ENCODE measurements at places on chromosomes 11 and 22. TPM values are rescaled to one million over a fixed set of nuclear protein-coding genes. Genes with fewer than 3 reads are reported as not detected.

The OR10A2 gene
- polyA plus RNA-seq: not detected

The MFRP gene
- not detected for polyA plus RNA-seq

The TYR gene
- not detected for polyA plus RNA-seq

The TRIM49D1 gene
- not detected for polyA plus RNA-seq

The B3GAT1 gene
- polyA plus RNA-seq: not detected

DNA sequence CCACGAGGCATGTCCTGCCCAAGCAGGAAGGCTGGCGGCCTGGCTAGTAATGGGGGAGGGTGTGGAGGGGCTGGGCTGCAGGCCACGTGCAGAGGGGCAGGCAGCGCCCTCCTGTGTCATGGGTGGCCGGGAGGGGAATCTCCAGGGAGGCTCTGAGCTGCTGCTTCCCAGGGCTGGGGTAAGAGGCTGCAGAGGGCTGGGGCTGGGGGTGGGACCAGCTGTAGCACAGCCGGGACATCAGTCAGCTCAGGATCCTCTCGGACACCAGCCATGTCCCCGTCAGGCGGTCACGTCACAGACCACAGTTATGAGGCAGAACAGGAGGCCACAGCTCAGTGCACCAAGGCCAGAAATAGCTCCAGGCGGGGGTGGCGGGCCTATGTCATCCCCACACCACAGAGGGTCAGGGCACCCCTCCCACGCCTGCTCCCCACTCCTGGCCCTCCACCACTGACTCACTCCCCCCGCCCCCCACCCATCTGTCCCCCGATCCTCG lies 21.1 kb downstream of the RTN4R start:
- H3K27ac ChIP-seq: no peak overlapping the region
- peaks cover 52% of the 10 kb centered on the region for H3K4me1 ChIP-seq
- no peaks in the 10 kb centered on the region for H3K27me3 ChIP-seq
- peak overlapping the region; percentile 24 for H3K4me3 ChIP-seq
- H3K36me3 ChIP-seq: no peaks in the 10 kb centered on the region
- no peak for DNase-seq

- H3K4me3 ChIP-seq: no peak overlapping the region
- peaks cover 4% of the 10 kb centered on the region for H3K27me3 ChIP-seq
- H3K27ac ChIP-seq: no peak overlapping the region
- no peaks in the 10 kb centered on the region for H3K4me1 ChIP-seq
- no peaks in the 10 kb centered on the region for H3K36me3 ChIP-seq
- DNase-seq: no peak
Measured at GRCh38 chr11:5285703-5286340, 15.9 kb downstream of the OR51B4 start.

GRCh38 chr11:108518581-108518980 lies 20.4 kb upstream of the POGLUT3 start:
- H3K4me1 ChIP-seq: no peaks in the 10 kb centered on the region
- no peak overlapping the region for H3K4me3 ChIP-seq
- H3K27me3 ChIP-seq: peaks cover 6% of the 10 kb centered on the region
- no peak for DNase-seq
- H3K36me3 ChIP-seq: no peaks in the 10 kb centered on the region

DNA sequence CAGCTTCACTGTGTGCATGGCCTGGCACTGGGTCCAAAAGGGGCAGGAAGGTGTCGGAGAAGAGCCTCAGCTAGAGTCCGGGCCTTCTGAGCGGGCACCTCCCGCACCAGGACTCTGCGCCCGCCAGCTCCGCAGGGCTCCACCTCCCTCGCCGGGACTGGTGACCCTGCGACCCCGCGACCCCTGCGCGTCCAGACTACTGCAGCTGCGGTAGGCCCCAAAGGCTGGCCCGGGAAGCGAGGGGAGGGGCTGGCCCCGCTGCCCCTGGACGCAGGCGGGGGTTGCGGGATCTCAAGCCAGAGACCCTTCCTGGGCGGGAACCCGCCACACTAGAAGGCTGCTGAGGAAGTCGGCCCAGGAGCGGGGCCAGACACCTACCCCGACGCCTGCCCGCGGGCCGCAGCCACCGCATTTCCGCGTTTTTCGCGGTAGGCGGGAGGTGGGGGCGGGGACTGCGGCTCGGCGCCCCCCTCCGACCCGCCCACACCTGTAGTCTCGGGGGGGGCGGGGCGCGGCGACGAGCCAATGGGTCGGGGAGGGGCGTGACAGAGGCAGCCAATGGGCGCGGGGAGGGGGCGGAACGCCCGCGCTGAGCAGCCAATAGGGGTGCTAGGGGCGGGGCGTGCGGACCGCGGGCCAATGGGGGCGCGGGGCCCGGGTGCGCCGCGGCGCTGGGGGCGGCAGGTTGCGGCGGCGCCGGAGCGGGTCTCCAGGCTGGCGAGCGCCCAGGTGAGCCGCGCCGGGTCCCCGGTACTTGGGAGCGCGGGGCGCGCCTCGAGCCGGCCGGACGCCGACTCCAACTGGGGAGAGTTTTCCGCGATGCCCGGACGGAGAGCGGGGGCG lies at the start of the genes LMNTD2 and RASSF7:
Gene LMNTD2 (minus strand): TSS at position 434 of the 843 bp plus-strand sequence. CDS start 22 bp downstream, at position 412.
Gene RASSF7 (plus strand): TSS at position 666 of the 843 bp plus-strand sequence. CDS start 799 bp downstream, outside the sequence.
- H3K27me3 ChIP-seq: no peaks in the 10 kb centered on the region
- no peaks in the 10 kb centered on the region for H3K36me3 ChIP-seq
- peaks cover 13% of the 10 kb centered on the region for H3K4me1 ChIP-seq
- DNase-seq: peak; percentile 93
- peak within 1 kb of the TSS; percentile 85 for H3K4me3 ChIP-seq

DNA sequence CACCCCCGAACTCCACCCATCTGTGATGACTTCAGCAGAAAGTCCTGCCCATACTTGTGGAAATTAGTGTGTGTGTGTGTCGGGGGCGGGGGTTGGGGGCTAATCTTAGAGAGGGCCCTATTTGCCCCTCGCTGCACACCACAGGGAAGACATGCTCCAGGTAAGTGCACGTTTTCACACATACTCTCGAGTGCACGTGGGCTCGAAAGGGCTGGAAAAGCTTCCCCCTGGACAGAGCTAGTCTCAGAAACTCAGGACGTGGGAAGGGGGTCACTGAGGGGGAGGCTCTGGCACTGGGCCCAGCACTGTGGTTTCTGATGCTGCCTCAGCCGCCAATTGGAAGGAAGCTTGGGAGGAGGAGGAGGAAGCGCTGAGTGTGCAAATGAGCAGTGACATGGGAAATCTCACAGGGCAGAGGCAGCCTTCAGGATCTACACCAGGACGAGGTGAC lies 40.7 kb upstream of the CD82 start:
- H3K4me3 ChIP-seq: no peak overlapping the region
- no peak for DNase-seq
- H3K27ac ChIP-seq: peak overlapping the region; percentile 90

DNA sequence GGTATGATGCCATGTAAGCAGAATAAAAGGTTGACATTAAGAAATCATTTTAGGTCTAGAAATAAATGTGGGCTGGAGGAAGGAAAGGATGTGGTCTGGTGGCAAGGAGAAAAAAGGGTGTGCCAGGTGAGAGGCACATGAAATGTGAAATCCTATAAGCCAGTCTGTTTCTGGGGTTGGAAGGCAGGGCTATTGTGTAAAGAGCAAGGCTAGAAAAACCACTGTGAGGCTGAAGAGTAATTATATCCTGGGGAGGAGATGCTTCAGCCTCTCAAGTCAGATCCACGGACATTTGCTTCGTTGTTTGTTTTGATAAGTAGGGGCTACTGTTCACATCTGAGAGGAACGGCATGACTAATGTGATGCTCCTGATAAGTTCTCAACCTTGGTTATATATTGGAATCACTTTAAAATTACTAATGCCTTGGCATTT lies 77.5 kb upstream of the CTSC start:
- peaks cover 14% of the 10 kb centered on the region for H3K4me1 ChIP-seq
- no peaks in the 10 kb centered on the region for H3K36me3 ChIP-seq

GRCh38 chr11:20566591-20567434 lies 32.6 kb upstream of the SLC6A5 start:
- no peak overlapping the region for H3K27ac ChIP-seq
- H3K27me3 ChIP-seq: peaks cover 18% of the 10 kb centered on the region
- no peak for DNase-seq
- H3K36me3 ChIP-seq: peaks cover 10% of the 10 kb centered on the region

DNA sequence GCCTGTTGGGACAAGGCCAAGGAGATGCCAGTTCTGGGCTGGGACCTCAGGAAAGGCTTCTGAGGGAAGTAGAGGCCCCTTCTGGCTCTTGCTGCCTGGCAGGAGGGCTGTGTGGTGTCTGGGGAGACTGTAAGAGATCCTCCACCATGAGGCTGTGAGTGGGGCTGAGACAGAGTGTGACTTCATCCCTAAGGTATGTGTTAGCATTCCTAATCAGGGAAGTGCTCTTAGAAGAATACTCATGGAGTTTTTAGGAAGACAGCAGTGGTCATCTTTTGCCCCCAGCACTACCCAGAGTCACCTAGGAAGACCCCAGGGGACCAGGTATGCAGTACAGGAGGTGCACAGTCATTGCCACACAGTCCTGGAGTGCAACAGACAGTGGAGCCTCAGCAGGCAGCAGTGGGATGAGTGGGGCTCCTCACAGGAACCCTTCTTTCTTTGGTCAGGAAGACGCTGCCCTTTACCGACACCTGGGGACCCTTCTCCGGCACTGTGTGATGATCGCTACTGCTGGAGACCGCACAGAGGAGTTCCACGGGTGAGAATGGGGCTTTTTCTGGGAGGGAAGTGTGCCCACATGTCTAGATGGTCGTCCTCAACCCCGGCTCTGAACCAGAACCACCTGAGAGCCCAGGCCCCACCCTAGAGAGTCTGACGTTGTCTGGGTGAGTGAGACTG lies 2.8 kb downstream of the RIC8A start:
- H3K4me3 ChIP-seq: peak overlapping the region; percentile 82
- no peak for DNase-seq
- H3K27me3 ChIP-seq: no peaks in the 10 kb centered on the region
- peak overlapping the region; percentile 42 for H3K27ac ChIP-seq
- peaks cover 17% of the 10 kb centered on the region for H3K36me3 ChIP-seq

DNA sequence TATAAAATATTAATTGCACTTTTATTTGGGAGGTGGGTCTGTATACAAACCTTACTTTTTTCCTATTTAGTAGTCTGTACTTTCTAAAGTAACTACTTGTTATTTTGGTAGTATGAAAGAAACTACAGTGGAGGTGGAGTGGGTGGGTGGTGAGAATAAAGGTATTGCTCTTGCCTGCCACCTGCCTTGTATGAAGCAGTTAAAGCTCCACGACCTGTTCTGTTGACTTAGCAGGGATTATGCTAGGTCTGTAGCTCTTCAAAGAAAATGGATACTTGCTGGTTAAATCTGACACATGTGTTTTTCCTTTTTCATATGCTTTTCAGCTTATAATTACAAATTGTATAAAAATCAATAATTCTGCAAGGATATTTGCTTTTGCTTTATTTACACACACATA lies 111.9 kb downstream of the EHF start:
- H3K4me3 ChIP-seq: no peak overlapping the region
- H3K36me3 ChIP-seq: no peaks in the 10 kb centered on the region
- no peaks in the 10 kb centered on the region for H3K4me1 ChIP-seq
- peaks cover 33% of the 10 kb centered on the region for H3K27me3 ChIP-seq
- no peak overlapping the region for H3K27ac ChIP-seq

DNA sequence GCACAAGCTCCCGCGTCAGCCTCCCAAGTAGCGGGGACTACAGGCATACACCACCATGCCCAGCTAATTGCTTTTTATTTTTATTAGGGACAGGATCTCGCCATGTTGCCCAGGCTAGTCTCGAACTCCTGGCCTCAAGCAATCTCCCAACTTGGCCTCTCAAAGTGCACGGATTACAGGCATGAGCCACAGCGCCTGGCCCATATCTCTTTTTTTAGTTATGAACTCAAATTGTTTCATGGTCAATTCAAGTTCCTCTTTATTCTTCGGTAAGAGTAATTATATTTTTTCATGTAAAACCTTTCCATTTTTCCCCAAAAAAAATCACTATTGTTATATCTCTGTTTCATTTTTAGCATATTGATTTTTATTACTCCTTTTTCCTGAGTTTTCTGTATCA lies 25.5 kb downstream of the FCHSD2 start:
- DNase-seq: no peak
- peaks cover 54% of the 10 kb centered on the region for H3K36me3 ChIP-seq
- H3K4me1 ChIP-seq: peaks cover 80% of the 10 kb centered on the region
- peak overlapping the region; percentile 69 for H3K4me3 ChIP-seq
- no peaks in the 10 kb centered on the region for H3K27me3 ChIP-seq

DNA sequence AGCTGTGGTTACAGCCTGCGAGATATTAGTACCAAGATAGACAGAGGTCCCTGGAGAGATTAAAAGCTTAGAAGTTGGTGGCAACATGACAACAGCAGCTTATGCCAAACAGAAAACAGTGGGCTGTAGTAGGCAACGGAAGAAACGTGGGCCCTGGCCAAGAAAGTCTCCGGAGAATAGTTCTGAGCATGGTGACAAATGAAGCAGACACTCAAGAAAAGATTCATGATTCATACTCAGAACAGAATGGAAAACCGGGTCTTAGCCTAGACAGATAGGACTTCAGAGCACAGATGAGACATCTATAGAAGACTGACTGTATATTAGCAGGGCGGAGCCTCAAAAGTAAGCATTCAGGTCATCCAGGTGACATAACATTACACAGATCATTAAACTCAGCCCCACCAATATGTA lies 727.4 kb downstream of the ETS1 start:
- no peaks in the 10 kb centered on the region for H3K4me1 ChIP-seq
- no peak overlapping the region for H3K4me3 ChIP-seq
- H3K27me3 ChIP-seq: no peaks in the 10 kb centered on the region
- H3K36me3 ChIP-seq: no peaks in the 10 kb centered on the region
- peak overlapping the region; percentile 13 for H3K27ac ChIP-seq
- DNase-seq: no peak

- no peak overlapping the region for H3K4me3 ChIP-seq
- no peak overlapping the region for H3K27ac ChIP-seq
- H3K4me1 ChIP-seq: no peaks in the 10 kb centered on the region
- peaks cover 30% of the 10 kb centered on the region for H3K27me3 ChIP-seq
- no peak for DNase-seq
Measured at GRCh38 chr11:125370561-125371389, 125.3 kb downstream of the FEZ1 start.

DNA sequence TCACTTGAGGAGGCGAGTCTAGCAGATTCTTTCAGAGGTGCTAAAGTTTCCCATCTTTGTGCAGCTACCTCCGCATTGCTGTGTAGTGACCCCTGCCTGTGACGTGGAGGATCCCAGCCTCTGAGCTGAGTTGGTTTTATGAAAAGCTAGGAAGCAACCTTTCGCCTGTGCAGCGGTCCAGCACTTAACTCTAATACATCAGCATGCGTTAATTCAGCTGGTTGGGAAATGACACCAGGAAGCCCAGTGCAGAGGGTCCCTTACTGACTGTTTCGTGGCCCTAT lies 8.9 kb upstream of the SAMM50 start:
- peaks cover 33% of the 10 kb centered on the region for H3K27me3 ChIP-seq
- no peak for DNase-seq
- H3K36me3 ChIP-seq: no peaks in the 10 kb centered on the region
- no peak overlapping the region for H3K4me3 ChIP-seq
- H3K4me1 ChIP-seq: no peaks in the 10 kb centered on the region

GRCh38 chr22:26763633-26764361 lies 106.4 kb downstream of the MIAT start:
- no peak for DNase-seq
- H3K36me3 ChIP-seq: peaks cover 27% of the 10 kb centered on the region
- no peaks in the 10 kb centered on the region for H3K4me1 ChIP-seq
- H3K27me3 ChIP-seq: no peaks in the 10 kb centered on the region

All from naive B cell (primary cell).